Stomach (tissue), 19 donors: ENCODE measurements at places on chromosomes 4 and X.
A peak's percentile ranks its signal among the peaks of the same experiment; 100 is the strongest.

DNA sequence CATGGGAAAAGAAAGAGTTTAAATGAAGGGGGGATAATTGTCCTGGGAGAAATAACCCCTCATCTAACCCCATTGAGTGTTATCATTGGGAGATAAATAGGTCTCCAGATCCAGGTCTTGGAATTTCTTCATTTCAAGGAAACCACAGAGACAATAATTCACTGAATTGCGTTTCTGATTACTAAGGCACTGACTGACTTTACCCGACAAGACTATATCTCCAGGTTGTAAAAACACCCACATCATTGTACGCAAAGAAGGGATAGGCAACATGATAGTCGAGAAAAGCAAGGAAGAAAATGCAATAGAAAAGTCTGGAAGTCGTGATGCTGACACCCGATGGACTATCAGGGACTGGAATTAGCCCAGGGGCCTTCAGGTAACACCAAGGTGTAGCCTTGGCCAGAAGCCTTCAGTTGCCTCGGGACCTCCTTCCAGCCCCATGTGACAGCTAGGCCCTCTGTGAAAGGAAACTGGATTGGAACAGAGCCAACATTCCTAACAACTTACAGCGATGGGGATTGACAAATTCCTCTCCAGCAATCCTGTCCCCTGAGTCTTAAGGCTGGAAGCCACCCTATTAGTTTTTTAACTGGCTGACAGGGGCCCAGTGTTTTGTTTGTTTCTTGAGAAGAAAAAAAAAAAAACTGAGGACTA lies 46.5 kb upstream of the RAB9B start:
- no peak overlapping the region for H3K4me3 ChIP-seq
- H3K27me3 ChIP-seq: no peaks in the 10 kb centered on the region
- H3K36me3 ChIP-seq: no peaks in the 10 kb centered on the region
- no peak overlapping the region for H3K27ac ChIP-seq
- no peak for DNase-seq

DNA sequence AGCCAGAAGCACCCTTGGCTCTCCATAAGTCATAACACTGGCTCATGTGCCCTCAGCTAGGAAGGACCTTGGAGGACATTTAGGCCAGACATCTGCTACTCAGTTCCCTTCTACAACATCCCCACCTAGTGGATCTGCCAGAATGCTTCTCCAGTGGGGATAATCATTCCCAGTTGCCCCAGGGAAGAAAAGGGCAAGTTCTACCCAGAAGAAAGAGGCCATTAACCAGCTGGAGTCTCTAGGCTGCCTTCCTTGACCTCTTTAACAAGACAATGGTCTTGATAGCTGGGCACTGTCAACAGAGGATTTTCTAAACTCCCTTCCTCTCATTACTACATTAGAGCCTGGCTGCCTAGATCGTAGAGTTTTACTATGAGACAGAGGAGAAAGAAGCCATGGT lies 42.0 kb downstream of the LGI2 start:
- H3K4me1 ChIP-seq: no peaks in the 10 kb centered on the region
- H3K36me3 ChIP-seq: no peaks in the 10 kb centered on the region
- no peak overlapping the region for H3K27ac ChIP-seq

DNA sequence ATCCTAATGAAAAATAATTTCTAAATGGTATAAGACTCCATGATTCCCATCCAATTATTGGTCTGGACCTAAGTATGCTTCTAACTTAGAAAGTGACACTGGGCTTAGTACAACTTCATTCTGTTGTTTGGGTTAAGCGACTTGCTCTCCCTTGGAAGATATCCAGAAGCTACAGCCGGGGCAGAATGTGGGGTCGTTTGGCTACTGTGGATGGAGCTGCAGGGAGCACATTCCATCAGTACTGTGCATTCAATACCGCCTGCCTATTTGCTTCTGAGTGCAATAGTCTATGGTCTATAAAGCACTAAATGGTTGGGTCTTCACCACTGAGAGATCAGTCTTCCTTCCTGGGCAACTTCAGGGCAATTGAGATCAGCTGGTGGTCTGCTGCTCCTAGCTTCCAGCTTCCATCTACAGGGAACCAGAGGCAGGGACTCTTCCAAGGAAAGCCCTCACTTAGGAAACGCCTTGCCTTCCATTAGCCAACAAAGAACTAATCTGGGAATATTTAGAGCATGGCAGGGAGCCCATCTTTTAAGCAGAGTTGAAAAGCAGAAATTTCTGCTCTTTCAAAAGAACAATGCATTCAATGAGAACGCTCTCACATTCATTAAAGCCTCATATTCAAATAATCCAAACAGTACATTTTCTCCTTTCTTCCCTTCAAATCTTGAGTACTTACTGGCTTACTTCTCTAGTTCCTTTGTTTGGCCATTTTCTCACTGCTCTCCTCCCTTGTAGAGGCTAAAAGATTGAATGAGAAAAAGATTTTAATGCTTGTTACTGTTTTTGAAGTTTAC lies 1049.9 kb upstream of the TENM3 start:
- H3K4me3 ChIP-seq: no peak overlapping the region
- no peaks in the 10 kb centered on the region for H3K4me1 ChIP-seq
- no peak overlapping the region for H3K27ac ChIP-seq
- no peaks in the 10 kb centered on the region for H3K36me3 ChIP-seq
- peak; percentile 39 for DNase-seq

DNA sequence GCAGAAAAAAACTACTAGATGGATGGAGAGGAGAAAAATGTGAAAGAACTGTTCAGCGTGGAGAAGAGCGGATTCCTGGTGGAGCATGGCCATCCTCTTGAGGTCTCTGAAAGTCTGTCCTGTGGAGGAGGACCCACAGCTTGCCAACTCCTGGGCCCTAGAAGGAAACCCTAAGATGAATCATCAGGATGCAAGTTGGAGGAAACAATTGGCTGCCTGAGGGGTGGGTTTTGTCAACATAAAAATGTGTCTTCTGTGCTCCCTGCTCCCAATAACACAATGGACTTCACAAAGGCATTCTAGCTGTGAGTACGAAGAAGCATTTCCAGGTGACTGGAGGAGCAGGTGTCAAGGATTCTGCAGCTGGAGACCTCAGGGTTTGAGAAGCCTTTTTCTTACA lies 37.2 kb downstream of the CNGA2 start:
- no peak overlapping the region for H3K27ac ChIP-seq
- no peaks in the 10 kb centered on the region for H3K27me3 ChIP-seq
- no peak overlapping the region for H3K4me3 ChIP-seq
- DNase-seq: no peak

DNA sequence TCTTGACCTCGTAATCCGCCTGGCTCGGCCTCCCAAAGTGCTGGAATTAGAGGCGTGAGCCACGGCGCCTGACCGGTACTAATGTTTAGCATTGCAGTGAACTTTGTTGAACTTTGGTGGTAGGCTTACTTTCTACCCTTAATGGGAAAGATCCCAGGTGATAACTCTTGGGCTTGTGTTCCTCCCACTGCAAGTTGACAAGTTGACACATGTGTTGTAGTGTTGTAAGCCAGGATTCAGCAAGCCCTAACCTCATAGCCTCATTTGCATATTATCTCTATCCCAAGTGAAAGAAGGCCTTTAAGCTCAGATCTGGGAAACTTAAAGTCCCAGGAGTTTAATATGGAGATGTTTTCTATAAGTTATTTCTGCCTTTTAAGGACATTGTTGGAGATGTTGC lies 80.0 kb upstream of the CLCN4 start:
- no peaks in the 10 kb centered on the region for H3K27me3 ChIP-seq
- peaks cover 7% of the 10 kb centered on the region for H3K4me1 ChIP-seq
- no peak overlapping the region for H3K4me3 ChIP-seq
- no peak for DNase-seq

DNA sequence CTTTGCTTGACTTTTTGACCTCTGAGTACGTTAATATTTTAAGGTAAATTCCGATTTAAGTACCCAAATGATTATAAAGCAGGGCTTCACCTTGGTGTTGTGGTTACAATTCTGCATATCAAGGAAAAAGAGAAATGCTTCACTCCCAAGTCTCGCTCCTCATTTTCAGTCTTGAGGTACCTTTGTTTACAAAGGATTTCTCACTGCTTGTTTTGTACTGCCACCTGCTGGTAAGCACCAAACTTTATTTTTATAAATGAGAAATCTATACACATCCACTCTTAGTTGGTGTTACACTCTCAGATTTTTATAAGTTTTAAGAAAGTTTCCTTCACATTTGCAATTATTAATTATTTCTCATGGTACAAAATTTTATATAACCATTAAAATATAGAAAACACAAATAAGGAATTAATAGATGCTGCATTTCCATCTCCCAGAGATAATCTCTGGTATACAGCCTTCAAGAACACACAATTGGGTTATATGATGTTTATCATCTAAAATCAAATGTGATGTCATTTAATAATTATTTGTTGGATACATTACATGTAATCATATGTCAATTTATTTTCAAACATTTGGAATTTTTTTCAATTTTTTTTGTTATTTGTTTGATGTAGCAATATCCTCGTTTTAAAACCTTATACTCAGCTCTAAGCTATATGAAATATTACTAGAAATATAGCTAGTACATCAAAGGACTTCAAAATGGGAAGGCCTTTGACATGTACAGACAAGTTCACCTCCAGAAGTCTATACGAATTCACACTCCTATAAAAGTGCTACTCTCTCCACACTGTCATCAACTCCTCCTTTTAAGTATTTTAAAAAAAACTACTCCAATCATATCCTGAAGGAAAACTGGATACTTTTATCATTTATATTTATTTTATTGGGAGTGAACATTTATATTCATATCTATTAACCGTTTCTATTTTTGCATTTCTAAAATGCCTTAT lies 179.9 kb downstream of the KCNIP4 start:
- no peak for DNase-seq
- no peak overlapping the region for H3K27ac ChIP-seq
- no peaks in the 10 kb centered on the region for H3K4me1 ChIP-seq
- no peaks in the 10 kb centered on the region for H3K27me3 ChIP-seq
- H3K36me3 ChIP-seq: no peaks in the 10 kb centered on the region

DNA sequence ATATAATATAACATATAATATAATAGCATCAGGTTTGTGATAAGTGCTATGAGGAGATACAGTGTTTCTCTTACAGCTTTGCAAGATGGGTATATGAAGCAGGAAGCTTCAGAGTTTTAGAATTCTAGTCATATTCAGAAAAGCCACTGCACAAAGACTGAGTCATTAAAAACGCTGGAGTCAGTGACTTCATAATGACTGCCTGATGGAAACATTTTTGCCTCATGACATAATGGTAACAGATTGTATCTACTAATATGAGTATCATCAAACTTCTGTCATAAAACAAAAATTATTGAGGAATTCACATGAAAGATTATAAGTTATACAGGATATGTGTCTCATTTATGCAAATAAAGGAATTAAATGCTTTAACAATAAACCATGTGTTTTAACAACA lies 46.8 kb downstream of the EPHA5 start:
- H3K4me1 ChIP-seq: no peaks in the 10 kb centered on the region
- no peak overlapping the region for H3K27ac ChIP-seq
- no peaks in the 10 kb centered on the region for H3K27me3 ChIP-seq
- H3K4me3 ChIP-seq: no peak overlapping the region
- H3K36me3 ChIP-seq: no peaks in the 10 kb centered on the region

DNA sequence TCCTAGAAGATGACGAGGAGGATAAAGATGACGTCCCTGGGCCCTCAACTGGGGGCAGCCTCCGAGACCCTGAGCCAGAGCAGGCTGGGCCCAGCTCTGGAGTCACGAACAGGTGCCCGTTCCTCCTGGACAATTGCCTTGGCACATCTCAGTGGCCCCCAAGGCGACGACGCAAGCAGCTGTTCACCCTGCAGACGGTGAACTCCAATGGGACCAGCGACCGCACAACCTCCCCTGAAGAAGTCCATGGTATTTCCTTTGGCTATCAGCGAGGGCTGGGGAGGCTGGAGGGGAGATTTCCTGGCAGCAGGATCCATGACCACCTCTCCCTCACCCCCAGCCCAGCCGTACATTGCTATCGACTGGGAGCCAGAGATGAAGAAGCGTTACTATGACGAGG lies 11.9 kb downstream of the USP11 start:
- H3K27me3 ChIP-seq: peaks cover 14% of the 10 kb centered on the region
- H3K36me3 ChIP-seq: peaks cover 88% of the 10 kb centered on the region
- DNase-seq: no peak
- H3K27ac ChIP-seq: no peak overlapping the region
- no peak overlapping the region for H3K4me3 ChIP-seq

GRCh38 chr4:43763029-43763610 lies 685.5 kb downstream of the KCTD8 start:
- H3K27ac ChIP-seq: no peak overlapping the region
- H3K36me3 ChIP-seq: no peaks in the 10 kb centered on the region
- H3K4me1 ChIP-seq: peaks cover 7% of the 10 kb centered on the region
- no peak for DNase-seq
- H3K27me3 ChIP-seq: no peaks in the 10 kb centered on the region

GRCh38 chr4:1043651-1044468 lies 32.4 kb downstream of the FGFRL1 start:
- peak; percentile 77 for DNase-seq
- peaks cover 23% of the 10 kb centered on the region for H3K27me3 ChIP-seq
- H3K27ac ChIP-seq: peak overlapping the region; percentile 59
- H3K4me3 ChIP-seq: no peak overlapping the region

- no peak overlapping the region for H3K27ac ChIP-seq
- H3K4me3 ChIP-seq: no peak overlapping the region
- no peaks in the 10 kb centered on the region for H3K27me3 ChIP-seq
- no peaks in the 10 kb centered on the region for H3K36me3 ChIP-seq
Measured at GRCh38 chr4:41185614-41186592, 28.4 kb downstream of the APBB2 start.

DNA sequence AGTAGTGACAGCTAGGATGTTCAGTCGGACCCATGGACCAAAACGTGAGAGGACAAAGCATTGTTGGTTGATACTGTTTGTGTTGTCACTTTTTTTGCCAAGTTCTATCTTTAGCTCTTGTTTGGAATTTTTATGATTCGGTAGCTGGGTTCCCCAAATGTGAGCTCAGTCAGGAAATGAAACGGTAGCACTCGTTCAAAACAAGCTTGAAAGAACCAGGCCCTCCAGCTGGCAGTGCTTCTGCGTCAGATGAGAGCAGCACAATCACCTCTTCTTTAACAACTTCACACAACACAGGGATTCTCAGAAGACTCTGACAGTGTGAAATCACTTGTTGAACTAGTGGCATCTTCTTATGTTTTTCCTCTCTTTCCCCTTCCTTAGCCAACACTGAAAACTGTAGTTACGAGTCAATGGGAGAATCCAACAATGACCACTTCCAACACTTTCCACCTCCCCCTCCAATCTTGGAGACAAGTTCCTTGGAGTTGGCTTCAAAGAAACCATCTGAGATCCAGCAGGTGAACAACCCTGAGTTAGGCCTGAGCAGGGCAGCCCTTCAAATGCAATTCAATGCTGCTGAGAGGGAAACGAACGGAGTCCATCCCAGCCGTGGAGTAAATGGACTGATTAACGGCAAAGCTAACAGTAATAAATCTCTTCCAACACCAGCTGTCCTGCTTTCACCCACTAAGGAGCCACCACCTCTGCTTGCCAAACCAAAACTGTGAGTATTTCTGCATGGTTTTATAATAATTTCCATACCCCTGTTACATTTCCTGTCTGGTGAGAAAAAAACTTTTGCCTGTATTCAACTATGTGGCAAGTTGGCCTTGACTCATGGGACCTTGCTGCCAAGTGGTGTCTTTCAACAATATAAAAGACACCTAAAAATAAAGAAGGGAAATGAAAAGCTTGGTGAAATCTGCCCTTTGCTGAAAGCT lies 214.6 kb downstream of the PALLD start:
- peak overlapping the region; percentile 28 for H3K27ac ChIP-seq
- no peaks in the 10 kb centered on the region for H3K36me3 ChIP-seq
- no peak for DNase-seq
- peaks cover 33% of the 10 kb centered on the region for H3K4me1 ChIP-seq

- no peak for DNase-seq
- H3K27me3 ChIP-seq: no peaks in the 10 kb centered on the region
- H3K4me3 ChIP-seq: no peak overlapping the region
- H3K27ac ChIP-seq: no peak overlapping the region
Measured at GRCh38 chrX:7109838-7110793, 37.4 kb upstream of the STS start.
